ENCODE measurements at places on chromosomes 16 and 17.

DNA sequence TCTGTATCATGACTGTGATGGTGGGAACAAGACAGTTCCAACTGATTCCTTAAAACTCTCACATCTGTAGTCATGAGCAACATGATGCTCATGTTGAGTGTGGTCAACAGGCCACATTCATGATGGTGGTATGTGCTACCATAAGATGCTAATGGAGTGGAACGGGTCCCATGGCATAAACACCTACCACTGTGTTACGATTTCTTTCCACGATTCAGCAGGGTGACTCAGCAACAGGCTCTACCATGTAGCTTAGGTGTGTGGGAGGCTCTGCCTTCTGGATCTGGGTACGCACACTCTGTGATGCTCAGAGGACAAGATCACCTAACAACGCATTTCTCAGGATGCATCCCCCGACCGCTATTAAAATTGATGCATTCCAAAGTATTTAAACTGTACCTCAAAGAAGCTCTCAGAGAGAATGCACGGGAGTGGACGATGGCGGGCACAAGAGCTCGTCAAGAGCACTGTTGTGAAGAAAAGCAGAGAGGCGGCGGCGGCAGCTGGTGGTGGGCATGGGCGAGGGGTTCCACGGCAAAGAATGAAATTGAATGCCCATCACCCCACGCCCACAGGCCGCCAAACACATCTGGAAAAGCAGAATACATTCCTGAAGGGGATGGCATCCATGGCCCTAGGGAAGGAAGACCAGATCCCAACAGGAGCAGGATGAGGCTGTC lies 133.3 kb downstream of the ZNF778 start:
- peak; percentile 25 for DNase-seq

DNA sequence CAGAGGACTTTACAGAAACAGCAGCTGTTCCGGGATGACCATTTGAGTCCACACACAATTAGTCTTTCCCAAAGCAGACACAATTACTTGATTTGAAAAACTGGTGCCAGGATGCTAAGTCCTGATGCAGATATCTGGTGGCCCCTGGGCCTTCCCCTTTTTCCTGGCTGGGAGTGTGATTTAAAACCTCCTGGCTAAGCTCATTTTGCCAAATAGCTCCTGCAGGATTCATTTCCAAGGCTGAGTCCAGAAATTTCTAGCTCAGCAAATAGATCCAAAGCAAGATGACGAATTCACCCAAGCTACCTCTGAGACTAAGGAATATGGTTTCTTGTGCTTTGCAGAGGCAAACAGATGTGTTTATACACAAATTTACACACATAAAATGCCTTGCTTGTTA lies 422.2 kb downstream of the CA10 start:
- no peak for DNase-seq

GRCh38 chr16:81639931-81640680 lies 139.0 kb upstream of the PLCG2 start:
- no peak for DNase-seq

GRCh38 chr16:79051313-79051712 lies 549.2 kb downstream of the MAF start:
- DNase-seq = no peak

DNA sequence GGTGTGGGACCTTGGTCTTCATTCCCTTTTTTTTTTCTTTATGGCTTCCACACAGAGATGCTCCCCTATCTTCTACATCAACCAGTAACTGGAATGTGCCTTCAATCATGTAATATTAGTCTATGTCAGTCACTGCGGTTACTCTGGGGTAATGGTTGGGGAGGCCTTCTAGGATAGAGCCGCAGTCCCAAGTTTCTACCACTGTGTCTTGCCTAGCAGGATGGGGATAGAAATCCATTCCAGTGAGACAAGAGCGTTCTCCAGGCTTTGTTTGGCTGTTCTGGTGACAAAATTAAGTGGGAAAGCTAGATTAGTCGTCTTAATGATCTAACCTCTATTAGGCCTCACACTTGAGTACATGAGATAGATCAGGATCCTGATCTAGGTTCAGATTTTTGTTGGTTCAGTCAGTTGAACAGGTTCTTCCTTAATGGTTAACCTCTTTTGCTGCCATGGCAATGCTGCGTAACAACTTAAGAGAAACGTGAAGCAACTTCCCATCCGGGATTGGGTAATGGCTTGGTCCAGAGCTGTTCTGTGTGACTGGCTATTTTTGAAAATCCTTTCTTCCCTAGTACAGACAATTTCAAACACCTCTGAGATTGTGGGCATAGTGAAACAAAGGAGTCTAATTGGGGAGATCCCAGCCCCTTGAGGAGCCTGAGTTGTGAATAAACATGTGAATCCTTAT lies 8.7 kb downstream of the MSL1 start:
- DNase-seq = no peak

All from stimulated activated CD4-positive, alpha-beta T cell treated with anti-CD3 and anti-CD28 coated beads, Interleukin-4, amount 100 ng/mL, for 4 hours (primary cell).